ENCODE measurements at places on chromosomes 11 and 22.

DNA sequence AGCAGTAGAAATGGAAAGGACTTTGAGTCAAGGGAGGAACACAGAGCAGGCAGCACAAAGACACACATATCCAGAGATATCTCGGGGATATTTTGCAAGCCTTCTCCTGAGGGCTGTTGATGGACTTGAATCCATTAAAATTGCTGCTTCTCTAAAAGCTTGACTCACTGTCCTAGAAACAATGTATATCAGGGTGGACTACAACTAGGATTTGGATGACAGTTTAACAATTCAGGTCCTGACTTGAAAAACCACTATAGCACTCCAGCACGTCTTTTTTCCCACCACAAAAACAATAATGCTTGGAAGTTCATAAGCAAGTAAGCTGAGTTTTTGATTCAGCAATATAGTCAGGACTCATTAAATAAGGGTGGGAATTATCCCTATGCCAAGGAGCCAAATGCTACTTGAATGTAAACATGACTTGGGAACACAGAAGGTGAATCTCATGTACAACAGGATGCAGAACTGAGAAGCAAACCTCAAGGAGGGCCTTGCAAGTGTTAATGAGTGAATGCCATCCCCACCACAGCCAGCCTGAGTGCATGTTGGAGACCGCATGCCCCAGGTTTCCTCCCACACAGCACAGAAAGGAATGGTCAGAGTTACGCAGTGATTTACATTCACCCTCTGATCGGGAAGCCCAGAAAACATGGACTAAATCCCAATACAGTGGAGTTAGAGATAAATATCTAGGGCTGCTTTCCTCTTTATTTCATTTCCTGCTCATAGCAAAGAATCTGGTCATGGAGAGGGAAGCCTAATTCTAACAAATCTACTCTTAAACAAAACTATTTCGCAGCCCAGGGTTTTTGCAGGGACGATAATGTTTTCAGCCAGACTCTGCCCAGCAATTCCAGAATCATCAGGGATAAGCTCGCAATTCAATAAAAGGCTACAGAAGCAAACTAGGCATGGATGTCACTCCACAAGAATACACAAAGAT lies 98.4 kb upstream of the OR9G4 start:
- no peak overlapping the region for H3K4me3 ChIP-seq
- H3K27me3 ChIP-seq, result no peaks in the 10 kb centered on the region
- H3K36me3 ChIP-seq, result no peaks in the 10 kb centered on the region
- DNase-seq, result no peak
- peaks cover 4% of the 10 kb centered on the region for H3K4me1 ChIP-seq

- no peaks in the 10 kb centered on the region for H3K27me3 ChIP-seq
- no peaks in the 10 kb centered on the region for H3K36me3 ChIP-seq
- no peaks in the 10 kb centered on the region for H3K4me1 ChIP-seq
- no peak for DNase-seq
These were observed 59.2 kb upstream of the B3GAT1 start for GRCh38 chr11:134471087-134471715.

- H3K27me3 ChIP-seq, result no peaks in the 10 kb centered on the region
- peaks cover 14% of the 10 kb centered on the region for H3K4me1 ChIP-seq
- H3K27ac ChIP-seq, result no peak overlapping the region
- H3K4me3 ChIP-seq, result no peak overlapping the region
These were observed 112.9 kb upstream of the GRK3 start for GRCh38 chr22:25451480-25452114.

GRCh38 chr22:34113381-34113780 lies 193.1 kb upstream of the LARGE1 start:
- H3K4me1 ChIP-seq, result no peaks in the 10 kb centered on the region
- no peaks in the 10 kb centered on the region for H3K27me3 ChIP-seq
- DNase-seq, result no peak
- H3K36me3 ChIP-seq, result no peaks in the 10 kb centered on the region
- H3K4me3 ChIP-seq, result no peak overlapping the region

- H3K27ac ChIP-seq, result no peak overlapping the region
- no peak for DNase-seq
- no peak overlapping the region for H3K4me3 ChIP-seq
- H3K27me3 ChIP-seq, result no peaks in the 10 kb centered on the region
- no peaks in the 10 kb centered on the region for H3K36me3 ChIP-seq
These were observed 417.9 kb upstream of the DDI1 start for GRCh38 chr11:103618528-103618927.

DNA sequence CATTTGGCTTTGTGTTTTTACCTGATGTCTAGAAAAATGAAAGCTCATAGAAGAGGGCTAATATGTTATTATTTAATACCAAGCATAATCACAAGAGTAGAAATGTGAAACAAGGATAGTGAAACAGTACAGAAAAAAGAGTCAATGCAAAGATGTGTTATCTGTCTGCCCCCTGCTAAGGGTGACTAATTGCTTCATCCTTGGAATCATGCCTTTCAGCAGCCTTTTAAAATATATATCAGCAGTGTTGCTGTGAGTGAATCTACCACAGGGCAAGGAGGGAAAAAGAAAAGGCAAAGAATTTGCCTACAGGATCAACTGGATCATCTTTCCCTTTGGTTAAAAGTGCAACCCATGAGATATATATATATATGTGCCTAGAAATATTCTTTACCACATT lies 867.2 kb upstream of the RAG2 start:
- no peaks in the 10 kb centered on the region for H3K27me3 ChIP-seq
- H3K4me1 ChIP-seq, result no peaks in the 10 kb centered on the region
- no peak for DNase-seq
- no peaks in the 10 kb centered on the region for H3K36me3 ChIP-seq
- no peak overlapping the region for H3K4me3 ChIP-seq

- H3K27me3 ChIP-seq, result no peaks in the 10 kb centered on the region
- H3K4me1 ChIP-seq, result no peaks in the 10 kb centered on the region
- DNase-seq, result no peak
- no peak overlapping the region for H3K4me3 ChIP-seq
These were observed 67.3 kb downstream of the RSF1 start for GRCh38 chr11:77753230-77753629.

DNA sequence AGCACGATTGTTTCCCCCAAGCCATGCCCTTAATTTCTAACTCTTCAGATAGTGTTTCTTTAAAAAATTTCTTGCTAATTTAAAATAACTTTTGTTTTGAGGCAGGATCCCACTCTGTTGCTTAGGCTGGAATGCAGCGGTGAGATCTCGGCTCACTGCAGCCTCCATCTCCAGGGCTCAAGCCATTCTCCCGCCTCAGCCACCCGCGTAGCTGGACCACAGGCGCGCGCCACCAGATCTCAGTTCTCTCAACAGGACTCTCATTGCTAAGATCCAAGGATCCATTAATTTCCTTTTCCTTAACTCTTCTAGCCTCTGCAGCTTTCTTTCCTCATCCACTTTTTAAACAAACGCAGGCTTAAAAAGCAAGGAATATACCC lies 327 bp upstream of the MED17 start:
- peak overlapping the region; percentile 95 for H3K27ac ChIP-seq
- H3K4me3 ChIP-seq, result peak overlapping the region; percentile 97
- DNase-seq, result no peak
- H3K27me3 ChIP-seq, result no peaks in the 10 kb centered on the region
- H3K4me1 ChIP-seq, result peaks cover 27% of the 10 kb centered on the region

DNA sequence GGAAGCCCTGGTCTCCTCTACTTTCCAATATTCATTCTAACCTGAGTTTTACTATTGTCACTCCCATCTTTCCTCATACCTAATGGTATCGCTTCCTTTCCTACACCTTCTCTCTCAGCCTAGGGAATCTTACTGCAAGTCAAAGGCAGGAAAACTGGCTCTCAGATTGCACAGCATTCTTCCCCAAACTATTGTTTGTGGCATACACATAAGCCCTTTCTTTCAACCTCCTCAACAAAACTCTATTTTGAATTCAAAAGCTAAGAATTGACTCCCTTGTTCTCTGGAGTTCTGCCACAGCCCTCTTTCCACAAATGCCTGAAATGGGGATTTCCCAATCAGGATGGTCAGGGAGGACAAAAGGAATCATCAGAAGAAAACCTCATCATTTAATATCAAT lies 181.5 kb downstream of the FAM76B start:
- H3K36me3 ChIP-seq, result no peaks in the 10 kb centered on the region
- H3K27me3 ChIP-seq, result no peaks in the 10 kb centered on the region
- DNase-seq, result no peak
- H3K4me1 ChIP-seq, result no peaks in the 10 kb centered on the region
- no peak overlapping the region for H3K4me3 ChIP-seq
- no peak overlapping the region for H3K27ac ChIP-seq

- no peak for DNase-seq
These were observed 21.0 kb upstream of the FNBP4 start for GRCh38 chr11:47788181-47788580.

DNA sequence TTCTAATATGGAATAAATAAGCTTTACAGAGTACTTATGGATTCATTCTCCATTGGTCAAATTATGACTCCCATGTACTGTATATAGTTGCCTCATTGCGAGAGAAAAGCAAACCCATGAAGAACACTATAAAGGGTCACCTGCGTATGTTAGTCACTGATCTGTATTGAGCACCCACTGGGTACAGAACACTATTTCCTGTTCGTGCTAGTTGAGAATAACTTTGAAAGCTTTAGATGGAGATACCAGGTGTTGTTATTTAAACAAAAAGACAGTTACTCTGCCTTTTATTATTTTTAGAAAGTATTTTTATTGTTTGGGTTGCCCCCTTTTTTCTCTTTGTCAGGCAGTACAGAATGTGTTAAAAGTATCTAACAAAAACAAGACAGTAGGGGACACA lies 79.9 kb downstream of the DEUP1 start:
- H3K4me1 ChIP-seq, result no peaks in the 10 kb centered on the region
- H3K27me3 ChIP-seq, result no peaks in the 10 kb centered on the region
- no peak overlapping the region for H3K4me3 ChIP-seq
- H3K27ac ChIP-seq, result no peak overlapping the region
- no peaks in the 10 kb centered on the region for H3K36me3 ChIP-seq

- no peaks in the 10 kb centered on the region for H3K36me3 ChIP-seq
- peak overlapping the region; percentile 91 for H3K4me3 ChIP-seq
- peak overlapping the region; percentile 54 for H3K27ac ChIP-seq
- H3K4me1 ChIP-seq, result peaks cover 8% of the 10 kb centered on the region
These were observed 874 bp downstream of the ZFTA start for GRCh38 chr11:63767565-63768236.

- H3K4me3 ChIP-seq, result no peak overlapping the region
- no peak for DNase-seq
- H3K4me1 ChIP-seq, result no peaks in the 10 kb centered on the region
- H3K27me3 ChIP-seq, result peaks cover 14% of the 10 kb centered on the region
- H3K36me3 ChIP-seq, result no peaks in the 10 kb centered on the region
- H3K27ac ChIP-seq, result no peak overlapping the region
These were observed 9.0 kb upstream of the SLC6A5 start for GRCh38 chr11:20590381-20590780.

Measured in keratinocyte (primary cell).